ENCODE measurements at places on chromosomes 3 and 15. TPM values are rescaled to one million over a fixed set of nuclear protein-coding genes. Genes with fewer than 3 reads are reported as not detected.

Gene TEX55
- not detected for polyA plus RNA-seq

Gene CCDC13
- 0.40 TPM for polyA plus RNA-seq

Gene OXTR
- polyA plus RNA-seq: 2.2 TPM

Gene HES1
- polyA plus RNA-seq: 53.9 TPM

Gene GOLGA8M
- 1.3 TPM for polyA plus RNA-seq

Gene PTX3
- 9.2 TPM for polyA plus RNA-seq

Gene RLBP1
- 2.8 TPM for polyA plus RNA-seq

Gene AMT
- 42.3 TPM for polyA plus RNA-seq

Gene HCLS1
- 16.4 TPM for polyA plus RNA-seq

Gene ABHD10
- polyA plus RNA-seq: 30.4 TPM

Gene TUSC7
- not detected for polyA plus RNA-seq

DNA sequence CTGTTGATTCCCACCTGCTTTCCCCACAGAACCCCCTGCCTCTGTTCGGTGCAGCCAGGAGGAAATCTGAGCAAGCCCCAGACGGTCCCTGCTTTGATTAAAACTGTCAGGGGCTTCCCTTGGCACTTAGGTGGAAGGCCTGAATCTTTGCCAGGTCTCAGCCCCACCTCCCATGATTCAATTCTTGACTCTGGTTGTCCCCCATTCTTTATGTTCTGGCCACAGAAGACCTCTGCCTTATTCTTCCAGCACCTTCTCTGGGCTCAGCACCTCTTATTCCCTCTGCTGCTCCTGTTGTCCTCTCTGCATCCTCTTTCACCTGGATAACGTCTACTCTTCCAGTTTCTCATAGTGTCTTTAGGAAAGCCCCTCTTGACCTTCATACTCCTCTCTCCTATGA is 349.4 kb downstream of the PTPRG start:
- no peaks in the 10 kb centered on the region for H3K27me3 ChIP-seq
- H3K4me3 ChIP-seq: no peak overlapping the region

- no peaks in the 10 kb centered on the region for H3K4me1 ChIP-seq
- H3K4me3 ChIP-seq: no peak overlapping the region
- H3K36me3 ChIP-seq: no peaks in the 10 kb centered on the region
- H3K27me3 ChIP-seq: no peaks in the 10 kb centered on the region
- H3K27ac ChIP-seq: no peak overlapping the region
- DNase-seq: no peak
Measured at GRCh38 chr3:54905261-54905888, 22.5 kb downstream of the LRTM1 start.

DNA sequence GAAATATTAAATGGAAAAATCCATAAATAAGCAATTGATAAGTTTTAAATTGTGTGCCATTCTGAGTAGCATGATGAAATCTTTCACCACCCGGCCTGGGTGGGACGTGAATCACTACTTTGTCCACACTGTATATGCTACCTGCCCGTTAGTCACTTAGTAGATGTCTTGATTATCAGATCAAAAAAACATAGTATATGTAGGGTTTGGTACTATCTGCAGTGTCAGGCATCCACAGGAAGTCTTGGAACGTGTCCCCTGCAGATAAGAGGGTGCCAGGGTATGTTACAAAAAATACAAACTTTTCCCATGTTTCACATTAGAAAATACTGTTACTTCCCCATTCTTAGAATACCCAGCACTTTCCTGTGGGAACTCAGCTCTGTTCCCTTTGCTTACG is 35.2 kb downstream of the FAM81A start:
- no peaks in the 10 kb centered on the region for H3K27me3 ChIP-seq
- H3K36me3 ChIP-seq: no peaks in the 10 kb centered on the region
- H3K4me1 ChIP-seq: no peaks in the 10 kb centered on the region
- H3K27ac ChIP-seq: no peak overlapping the region
- no peak for DNase-seq

GRCh38 chr3:126855374-126855773 is 127.5 kb upstream of the PLXNA1 start:
- H3K4me1 ChIP-seq: no peaks in the 10 kb centered on the region
- no peak overlapping the region for H3K4me3 ChIP-seq
- H3K27me3 ChIP-seq: no peaks in the 10 kb centered on the region
- no peak overlapping the region for H3K27ac ChIP-seq
- H3K36me3 ChIP-seq: no peaks in the 10 kb centered on the region

GRCh38 chr3:108137460-108137814 is 46.6 kb upstream of the CD47 start:
- no peaks in the 10 kb centered on the region for H3K4me1 ChIP-seq
- no peaks in the 10 kb centered on the region for H3K27me3 ChIP-seq
- no peak for DNase-seq
- H3K27ac ChIP-seq: peak overlapping the region; percentile 23

- no peaks in the 10 kb centered on the region for H3K27me3 ChIP-seq
- H3K4me1 ChIP-seq: no peaks in the 10 kb centered on the region
- DNase-seq: no peak
- H3K4me3 ChIP-seq: no peak overlapping the region
- no peak overlapping the region for H3K27ac ChIP-seq
- H3K36me3 ChIP-seq: no peaks in the 10 kb centered on the region
Measured at GRCh38 chr3:29486917-29487316, 206.0 kb downstream of the RBMS3 start.

DNA sequence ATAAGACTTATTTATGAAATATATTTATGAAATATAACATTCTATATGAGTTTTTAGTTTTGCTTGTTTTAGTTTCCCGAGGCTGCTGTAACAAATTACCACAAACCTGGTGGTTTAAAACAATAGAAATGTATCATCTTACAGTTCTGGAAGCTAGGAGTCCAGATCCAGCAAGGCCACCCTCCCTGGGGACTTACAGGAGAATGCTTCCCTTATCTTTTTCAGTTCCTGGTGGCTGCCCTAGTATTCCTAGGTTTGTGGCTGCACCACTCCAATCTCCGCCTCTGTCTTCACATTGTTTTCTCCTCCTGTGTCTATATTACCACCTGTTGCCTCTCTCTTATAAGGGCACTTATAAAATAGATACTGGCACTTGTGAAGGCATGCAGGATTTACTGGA is 877.8 kb downstream of the TUSC7 start:
- no peak overlapping the region for H3K4me3 ChIP-seq
- DNase-seq: no peak
- no peaks in the 10 kb centered on the region for H3K4me1 ChIP-seq
- H3K27ac ChIP-seq: no peak overlapping the region

GRCh38 chr3:162094301-162094700 is 597.7 kb downstream of the OTOL1 start:
- H3K27me3 ChIP-seq: no peaks in the 10 kb centered on the region
- H3K36me3 ChIP-seq: no peaks in the 10 kb centered on the region
- no peaks in the 10 kb centered on the region for H3K4me1 ChIP-seq

GRCh38 chr15:40878785-40879184 is 4.8 kb upstream of the RHOV start:
- H3K4me3 ChIP-seq: no peak overlapping the region
- H3K27ac ChIP-seq: no peak overlapping the region
- H3K27me3 ChIP-seq: peaks cover 2% of the 10 kb centered on the region
- H3K36me3 ChIP-seq: no peaks in the 10 kb centered on the region
- DNase-seq: peak; percentile 16

DNA sequence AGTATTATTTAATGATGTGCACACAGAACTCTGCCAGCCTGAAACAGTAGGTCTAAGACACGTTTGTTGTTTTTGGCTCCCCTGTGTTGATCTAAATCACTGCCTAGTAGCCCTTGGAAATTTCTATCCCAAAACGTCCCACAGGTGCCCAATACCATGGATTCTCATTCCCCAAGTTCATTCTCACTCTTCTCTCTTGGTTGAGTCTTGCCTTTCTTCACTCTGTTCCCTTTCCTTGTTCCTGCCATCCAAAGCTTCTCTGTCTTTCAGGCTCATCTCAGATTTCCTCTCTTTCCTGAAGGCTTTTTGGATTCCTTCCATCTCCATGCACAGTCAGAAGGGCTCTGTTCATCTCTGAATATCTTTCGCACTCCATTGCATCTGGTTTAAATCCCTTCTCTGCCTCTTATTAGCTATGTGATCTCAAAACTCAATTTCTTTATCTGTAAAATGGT is 54.2 kb downstream of the PPARG start:
- no peaks in the 10 kb centered on the region for H3K27me3 ChIP-seq
- no peak for DNase-seq
- no peak overlapping the region for H3K27ac ChIP-seq
- no peak overlapping the region for H3K4me3 ChIP-seq

- no peak for DNase-seq
- H3K27me3 ChIP-seq: no peaks in the 10 kb centered on the region
- no peak overlapping the region for H3K27ac ChIP-seq
Measured at GRCh38 chr3:61780455-61781228, 219.3 kb downstream of the PTPRG start.

DNA sequence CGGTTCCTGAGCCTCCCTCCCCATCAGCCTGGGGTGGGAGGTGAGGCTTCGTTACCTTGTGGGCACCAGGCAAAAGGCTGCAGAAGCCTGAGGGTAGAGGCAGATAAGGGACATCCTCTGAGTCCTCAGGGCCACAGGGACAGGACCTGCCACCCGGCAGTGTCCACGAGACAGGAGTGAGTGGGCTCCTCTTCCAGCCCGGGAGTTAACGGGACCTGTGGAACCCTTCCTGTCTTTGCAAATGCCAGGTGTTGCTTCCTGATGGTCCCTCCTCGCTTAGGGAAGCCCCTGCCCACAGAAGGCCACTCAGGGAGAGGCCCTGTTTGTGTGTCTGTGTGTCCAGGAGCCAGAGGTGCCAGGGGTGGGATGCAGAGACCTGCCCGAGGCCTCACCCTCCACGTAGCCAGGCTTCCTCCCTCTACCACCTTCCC is 111.1 kb upstream of the ALDH1A3 start:
- H3K4me3 ChIP-seq: no peak overlapping the region
- no peak overlapping the region for H3K27ac ChIP-seq
- no peak for DNase-seq
- peaks cover 3% of the 10 kb centered on the region for H3K27me3 ChIP-seq
- no peaks in the 10 kb centered on the region for H3K36me3 ChIP-seq

GRCh38 chr3:13044496-13045240 is 28.6 kb downstream of the IQSEC1 start:
- H3K27ac ChIP-seq: no peak overlapping the region
- peaks cover 23% of the 10 kb centered on the region for H3K27me3 ChIP-seq
- H3K4me3 ChIP-seq: no peak overlapping the region
- H3K36me3 ChIP-seq: no peaks in the 10 kb centered on the region

DNA sequence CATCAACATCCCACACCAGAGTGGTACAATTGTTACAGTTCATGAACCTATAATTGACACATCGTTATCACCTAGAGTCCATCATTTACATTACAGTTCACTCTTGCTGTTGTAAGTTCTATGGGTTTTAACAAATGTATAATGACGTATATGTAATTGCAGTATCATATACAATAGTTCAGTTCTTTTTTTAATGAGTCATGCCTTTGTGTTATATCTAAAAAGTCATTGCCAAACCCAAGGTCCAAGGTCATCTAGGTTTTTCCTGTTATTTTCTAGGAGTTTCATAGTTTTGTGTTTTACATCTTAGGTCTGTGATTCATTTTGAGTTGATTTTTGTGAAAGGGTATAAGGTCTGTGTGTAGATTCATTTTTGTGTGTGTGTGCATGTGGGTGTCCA is 160.9 kb upstream of the GALNT15 start:
- no peak overlapping the region for H3K27ac ChIP-seq
- H3K4me3 ChIP-seq: no peak overlapping the region
- no peaks in the 10 kb centered on the region for H3K36me3 ChIP-seq
- no peak for DNase-seq
- H3K27me3 ChIP-seq: no peaks in the 10 kb centered on the region
- no peaks in the 10 kb centered on the region for H3K4me1 ChIP-seq

Data from large intestine (tissue), 12 donors.